ENCODE measurements at places on chromosomes 16 and 17.

DNA sequence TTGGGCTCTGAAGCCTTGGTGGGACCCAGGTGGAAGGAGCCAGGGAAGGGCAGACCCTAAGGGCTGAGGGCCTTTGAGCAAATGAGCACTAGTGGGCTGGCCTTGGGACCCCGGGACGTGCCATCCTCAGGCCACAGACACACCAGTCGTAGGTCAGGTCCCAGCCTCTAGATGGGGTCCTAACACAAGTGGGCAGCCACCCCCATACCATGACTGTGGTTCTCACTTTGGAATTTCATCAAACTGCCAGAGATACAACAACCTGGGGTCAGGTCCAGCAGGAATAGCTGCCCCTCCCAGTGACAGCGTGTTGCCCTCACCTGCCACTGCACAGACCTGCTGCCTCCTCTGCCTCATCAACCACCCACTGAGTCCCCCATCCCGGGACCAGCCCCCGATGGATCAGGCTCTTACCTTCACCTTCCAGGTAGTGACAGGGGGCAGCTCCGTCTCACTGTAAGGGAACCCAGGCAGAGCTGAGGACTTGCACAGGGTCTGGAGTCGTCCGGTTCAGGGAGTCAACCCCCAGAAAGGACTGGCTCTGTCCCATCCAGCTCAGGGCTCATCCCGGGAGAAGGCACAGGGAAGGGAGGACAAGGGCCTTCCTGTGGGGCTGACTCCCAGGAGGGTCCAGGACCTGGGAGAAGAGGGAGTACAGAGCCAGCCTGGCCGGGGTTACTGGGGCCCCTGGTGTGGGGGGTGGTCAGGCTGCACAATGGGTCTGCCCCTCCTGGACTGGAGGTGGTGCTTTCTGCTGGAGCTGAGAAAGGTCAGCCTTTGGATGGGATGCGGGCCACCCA is 40.0 kb downstream of the LGALS9 start:
- DNase-seq, result no peak

- no peak for DNase-seq
Observed at GRCh38 chr17:21292867-21293830, 8.6 kb downstream of the MAP2K3 start.

DNA sequence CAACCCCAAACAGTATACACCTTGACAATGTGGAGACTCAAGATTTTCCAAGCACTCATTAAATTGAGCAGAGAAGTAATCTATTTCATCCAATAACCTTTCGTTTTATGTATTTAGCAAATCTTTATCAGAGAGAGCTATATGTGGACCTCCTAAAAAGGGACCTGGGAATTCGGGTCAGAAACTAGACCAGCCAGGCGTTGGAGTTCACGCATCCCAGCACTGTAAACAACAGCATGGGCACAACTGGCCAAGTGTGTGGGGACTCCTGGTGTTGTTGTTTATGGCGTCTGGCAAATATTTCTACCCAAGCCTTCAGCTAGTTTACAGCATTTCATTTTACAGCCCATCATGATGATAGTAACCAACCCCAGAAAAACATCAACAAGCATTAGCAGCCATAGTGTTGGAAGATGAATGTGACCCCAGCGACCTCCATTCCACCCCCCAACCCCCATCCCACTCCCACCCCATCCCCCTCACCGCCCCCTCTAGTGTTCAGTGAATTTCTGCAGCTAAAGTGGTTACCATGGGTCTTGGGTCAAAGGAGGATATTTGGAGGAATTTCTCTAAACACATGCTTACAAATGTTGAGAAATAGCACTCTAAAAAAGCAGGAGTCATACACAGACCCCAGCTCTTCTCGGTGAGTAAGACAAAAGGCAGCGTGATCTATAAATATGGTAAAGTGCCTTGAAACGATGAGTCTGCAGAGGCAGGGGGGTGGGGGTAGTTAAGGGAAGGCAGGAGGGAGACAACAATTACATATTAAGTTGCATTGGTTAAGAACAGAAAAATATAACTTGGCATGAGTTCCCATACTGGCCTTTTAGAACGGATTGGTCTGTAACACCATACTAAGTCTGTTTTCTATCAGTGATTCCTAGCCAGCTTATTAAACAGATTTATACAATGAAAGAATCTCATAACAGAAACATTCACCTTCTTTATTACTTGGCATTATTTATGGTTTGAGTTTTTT is 91.4 kb upstream of the TBX2 start:
- no peak for DNase-seq

DNA sequence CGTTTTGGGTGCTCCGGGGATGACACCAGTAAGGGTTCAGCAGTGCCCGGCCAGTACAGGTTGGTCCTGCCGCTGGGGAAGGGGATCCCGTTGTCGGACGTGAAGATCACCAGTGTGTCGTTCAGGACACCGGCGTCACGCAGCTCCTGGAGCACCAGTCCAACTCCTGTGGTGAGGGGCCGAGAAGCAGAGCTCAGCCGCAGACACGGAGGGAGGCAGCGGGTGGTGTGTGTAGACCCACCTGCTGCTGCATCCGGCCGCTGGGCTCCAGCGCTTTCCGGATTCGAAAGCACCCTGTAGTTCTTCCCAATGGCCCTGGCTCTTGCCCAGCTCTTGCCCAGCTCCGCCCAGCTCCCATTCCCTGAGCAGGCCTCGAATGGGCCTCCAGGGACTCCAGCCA is 8.0 kb downstream of the SGSH start:
- no peak for DNase-seq

- no peak for DNase-seq
Observed at GRCh38 chr17:1108765-1109605, 70.8 kb downstream of the ABR start.

DNA sequence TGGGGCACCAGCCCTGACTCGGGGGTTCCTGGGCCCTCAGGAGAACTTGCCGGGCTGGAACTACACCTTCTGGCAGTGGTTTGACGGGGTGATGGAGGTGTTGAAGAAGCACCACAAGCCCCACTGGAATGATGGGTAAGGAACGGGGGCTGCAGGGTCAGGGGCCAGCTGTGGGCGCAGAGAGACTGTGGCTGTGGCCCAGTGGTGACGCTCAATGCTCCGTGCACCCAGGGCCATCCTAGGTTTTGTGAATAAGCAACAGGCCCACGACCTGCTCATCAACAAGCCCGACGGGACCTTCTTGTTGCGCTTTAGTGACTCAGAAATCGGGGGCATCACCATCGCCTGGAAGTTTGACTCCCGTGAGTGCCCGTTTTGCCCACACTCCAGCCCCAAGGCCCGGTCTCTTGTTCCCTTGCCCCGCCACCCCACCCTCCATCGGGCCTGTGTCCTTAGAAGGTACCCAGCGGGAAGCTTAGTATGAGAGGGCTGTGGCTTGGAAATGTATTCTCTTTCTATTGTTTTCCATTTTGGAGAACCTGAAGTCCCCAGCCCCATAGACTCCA is 19.1 kb downstream of the STAT5A start:
- no peak for DNase-seq

GRCh38 chr16:12341966-12342365 is 365.4 kb downstream of the SNX29 start:
- no peak for DNase-seq

DNA sequence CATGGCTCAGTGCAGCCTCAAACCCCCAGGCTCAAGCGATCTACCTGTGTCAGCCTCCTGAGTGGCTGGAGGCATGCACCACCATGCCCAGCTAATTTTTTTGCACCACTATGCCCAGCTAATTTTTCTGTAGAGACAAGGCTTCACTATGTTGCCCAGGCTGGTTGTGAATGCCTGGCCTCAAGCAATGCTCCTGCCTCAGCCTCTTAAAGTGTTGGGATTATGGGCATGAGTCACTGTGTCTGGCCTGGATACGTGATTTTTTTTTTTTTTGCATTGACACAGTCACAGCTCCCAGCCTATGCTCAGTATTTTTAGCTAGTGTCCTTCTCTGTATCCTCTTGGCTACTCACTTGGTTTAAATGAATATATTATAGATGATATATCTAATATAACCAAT is 377.0 kb upstream of the TNRC6C start:
- DNase-seq, result no peak

GRCh38 chr16:73326221-73326620 is 278.3 kb upstream of the ZFHX3 start:
- no peak for DNase-seq

DNA sequence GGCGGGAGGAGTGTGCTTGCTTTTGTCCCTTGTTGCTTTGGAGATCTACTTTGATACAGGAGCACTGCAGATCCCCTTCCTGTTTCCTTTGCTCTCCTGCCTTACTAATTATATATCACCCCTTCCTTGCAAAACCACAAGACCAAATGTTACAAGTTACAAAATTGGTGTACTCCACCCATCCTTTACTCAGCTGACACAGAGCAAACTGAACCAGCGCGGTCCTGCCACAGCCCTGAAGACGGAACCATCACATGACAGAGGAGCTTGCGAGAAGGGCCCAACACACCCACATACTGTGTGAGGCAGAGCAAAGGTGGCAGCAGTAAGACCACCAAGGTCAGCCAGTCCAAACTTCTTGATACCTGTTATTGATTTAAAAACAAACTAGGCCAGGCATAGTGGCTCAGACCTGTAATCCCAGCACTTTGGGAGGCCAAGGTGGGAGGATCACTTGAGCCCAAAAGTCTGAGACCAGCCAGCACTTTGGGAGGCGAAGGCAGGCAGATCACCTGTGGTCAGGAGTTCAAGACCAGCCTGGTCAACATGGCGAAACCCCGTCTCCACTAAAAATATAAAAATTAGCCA is 33.2 kb downstream of the CYTH1 start:
- no peak for DNase-seq

DNA sequence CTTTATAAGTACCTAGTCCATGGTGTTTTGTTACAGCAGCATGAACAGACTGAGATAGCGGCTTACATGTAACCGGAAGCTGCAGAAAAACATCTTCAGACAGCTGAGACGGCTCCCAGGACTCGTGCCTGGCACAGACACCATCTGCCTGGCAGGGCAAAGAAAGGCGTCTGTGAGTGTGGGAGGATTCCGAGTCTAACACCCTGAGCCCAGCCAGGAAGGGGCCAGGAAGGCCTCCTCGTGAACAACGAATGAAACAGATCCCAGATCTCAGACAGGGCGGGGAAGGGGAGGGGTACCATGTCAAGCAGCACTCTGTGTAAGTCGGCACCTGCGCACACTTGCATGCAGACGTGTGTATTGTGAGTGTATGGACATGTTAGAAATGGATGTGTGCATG is 4.4 kb upstream of the CSNK1D start:
- DNase-seq, result no peak

- DNase-seq, result no peak
Observed at GRCh38 chr17:47289302-47289701, 34.5 kb upstream of the EFCAB13 start.

Measured in NCI-H187 treated with DMSO at 0.1 percent for 48 hours (cell line).